ENCODE measurements at places on chromosomes 12 and 14.

DNA sequence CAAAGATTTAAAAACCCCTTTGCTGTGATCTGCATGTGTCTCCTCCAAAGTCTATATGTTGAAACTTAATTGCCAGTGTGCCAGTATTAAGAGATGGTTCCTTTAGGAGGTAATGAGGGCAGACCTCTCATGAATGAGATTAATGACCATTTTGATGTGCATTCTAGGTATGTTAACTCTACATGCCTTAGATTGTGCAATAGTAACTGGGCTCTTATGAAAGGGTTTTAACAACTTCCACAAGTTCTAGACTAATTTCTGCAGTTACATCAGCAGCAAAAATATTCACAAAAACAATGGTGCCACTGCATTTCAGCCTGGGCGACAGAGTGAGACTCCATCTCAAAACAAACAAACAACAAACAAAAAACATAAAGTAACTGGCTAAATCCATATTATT is 3.8 kb upstream of the TAS2R10 start:
- peak; percentile 18 for DNase-seq

DNA sequence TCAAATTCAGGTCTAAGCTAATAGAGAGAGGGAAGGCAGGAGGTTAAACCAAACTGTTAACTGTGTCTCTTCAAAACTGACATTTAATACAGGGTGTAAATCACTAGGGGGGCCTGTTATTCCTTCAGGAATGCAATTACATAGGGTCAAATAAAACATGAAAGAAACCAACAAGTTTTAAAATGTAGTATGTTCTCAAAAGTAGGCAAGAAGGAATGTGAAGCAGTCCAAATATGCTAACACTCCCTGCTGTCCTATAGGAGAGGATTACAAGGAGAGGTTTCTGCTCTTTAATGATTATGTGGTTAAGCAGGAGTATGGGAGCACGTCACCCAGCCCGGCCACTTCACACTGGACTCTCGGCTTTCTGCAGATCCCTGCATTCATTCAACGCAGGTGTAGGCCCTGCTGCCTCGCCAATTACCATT is 42.5 kb upstream of the BMP4 start:
- DNase-seq, result peak; percentile 60

GRCh38 chr12:92133795-92134637 is 11.6 kb downstream of the BTG1 start:
- no peak for DNase-seq

DNA sequence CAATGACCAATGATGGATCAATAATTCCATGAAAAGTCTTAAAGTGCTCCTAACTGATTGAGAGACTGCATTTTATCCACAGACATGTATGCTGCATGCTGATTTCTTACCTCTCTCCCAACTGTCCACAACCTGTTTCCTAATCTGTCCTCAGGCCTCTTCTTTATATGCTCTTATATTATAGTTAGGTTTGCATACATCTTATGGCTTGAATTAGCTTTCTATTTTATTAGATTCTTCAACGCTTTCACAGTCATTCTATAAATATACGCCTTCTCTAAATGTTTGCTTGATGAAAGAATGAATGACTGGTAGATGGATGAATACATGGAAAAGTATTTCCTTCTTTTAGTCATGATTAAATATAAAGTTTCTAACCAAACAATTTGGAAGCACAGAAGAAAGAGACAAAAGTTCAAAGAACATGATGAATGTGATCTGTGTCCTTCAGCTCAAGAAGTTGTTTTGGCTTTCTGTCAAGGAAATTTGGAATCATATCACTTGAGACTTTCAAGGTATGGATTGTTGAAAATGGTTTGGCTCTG is 91.8 kb upstream of the NPAS3 start:
- DNase-seq, result no peak

DNA sequence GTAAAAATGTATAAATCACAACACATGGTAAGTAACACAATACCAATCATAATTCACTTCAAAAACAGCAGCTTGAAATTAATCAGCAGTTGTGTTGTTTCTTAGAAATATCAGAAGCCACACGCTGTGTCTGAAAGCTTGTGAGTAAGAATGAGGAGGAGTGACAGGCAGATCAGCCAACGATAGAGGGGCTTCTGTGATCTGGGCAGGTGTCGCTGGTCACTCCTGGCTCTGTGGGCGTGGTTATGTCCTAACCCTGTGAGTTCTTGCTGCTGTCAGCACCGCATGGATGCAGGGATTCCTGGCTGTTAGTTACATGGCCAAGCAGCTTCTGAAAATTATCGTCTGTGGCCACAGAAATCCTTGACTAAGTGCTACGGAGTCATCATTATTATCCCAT is 123.4 kb downstream of the SLC25A47 start:
- no peak for DNase-seq

Measured in cardiac fibroblast (primary cell).